ENCODE measurements at places on chromosomes 3 and 15.

DNA sequence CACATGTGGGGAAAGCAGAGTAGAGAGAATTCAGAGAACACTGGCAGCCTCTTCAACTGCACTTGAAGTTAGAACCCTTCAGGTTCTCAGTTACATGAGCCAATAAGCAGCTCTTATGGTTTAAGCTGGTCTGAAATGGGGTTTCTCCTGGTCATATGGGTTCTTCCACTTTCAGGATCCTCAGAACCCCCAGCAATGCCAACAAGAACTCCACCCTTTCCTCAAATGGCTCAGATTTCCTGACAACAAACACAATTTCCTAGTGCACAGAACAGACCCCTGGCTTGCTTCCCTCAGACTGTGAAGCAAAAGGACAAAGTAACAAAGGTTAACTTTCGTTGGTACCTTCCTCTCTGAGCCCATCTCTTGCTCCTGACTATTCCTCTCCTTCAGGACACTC is 23.9 kb upstream of the FRMD4B start:
- DNase-seq = no peak

GRCh38 chr15:48536681-48537091 is 108.8 kb downstream of the FBN1 start:
- no peak for DNase-seq

DNA sequence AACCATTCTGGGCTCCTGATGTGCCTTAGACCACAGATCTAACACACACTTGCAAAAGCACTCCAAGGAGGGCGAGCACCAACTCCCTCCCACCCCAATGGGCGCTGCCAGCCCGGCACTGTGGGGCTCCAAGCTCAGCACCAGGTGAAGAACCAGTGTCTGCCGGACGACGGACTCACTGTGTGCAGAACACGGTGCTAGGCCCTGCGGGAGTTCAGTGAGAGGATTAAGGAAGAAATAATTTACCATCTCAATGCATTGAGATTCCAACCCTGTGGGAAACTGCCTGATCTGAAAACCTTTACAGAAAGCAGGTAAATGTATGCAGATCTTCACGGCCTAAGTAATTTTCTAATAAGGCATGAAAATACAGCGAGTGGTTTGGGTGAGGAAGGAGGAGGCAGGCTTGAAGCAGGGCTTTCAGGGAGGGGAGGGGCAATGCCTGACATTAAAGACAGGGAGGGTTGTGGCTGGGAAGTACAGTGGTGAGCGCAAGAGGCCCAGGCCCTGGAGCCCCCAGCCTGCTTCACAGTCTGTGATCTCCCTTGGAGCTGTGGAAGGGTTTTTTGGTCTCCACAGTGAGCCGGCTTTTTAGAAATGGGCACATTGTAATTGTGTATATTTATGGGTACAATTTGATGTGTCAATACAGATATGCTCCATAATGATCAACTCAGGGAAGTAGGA is 35.6 kb upstream of the CHRNB4 start:
- DNase-seq = no peak

GRCh38 chr15:48602358-48603122 is 43.0 kb downstream of the FBN1 start:
- peak; percentile 61 for DNase-seq

DNA sequence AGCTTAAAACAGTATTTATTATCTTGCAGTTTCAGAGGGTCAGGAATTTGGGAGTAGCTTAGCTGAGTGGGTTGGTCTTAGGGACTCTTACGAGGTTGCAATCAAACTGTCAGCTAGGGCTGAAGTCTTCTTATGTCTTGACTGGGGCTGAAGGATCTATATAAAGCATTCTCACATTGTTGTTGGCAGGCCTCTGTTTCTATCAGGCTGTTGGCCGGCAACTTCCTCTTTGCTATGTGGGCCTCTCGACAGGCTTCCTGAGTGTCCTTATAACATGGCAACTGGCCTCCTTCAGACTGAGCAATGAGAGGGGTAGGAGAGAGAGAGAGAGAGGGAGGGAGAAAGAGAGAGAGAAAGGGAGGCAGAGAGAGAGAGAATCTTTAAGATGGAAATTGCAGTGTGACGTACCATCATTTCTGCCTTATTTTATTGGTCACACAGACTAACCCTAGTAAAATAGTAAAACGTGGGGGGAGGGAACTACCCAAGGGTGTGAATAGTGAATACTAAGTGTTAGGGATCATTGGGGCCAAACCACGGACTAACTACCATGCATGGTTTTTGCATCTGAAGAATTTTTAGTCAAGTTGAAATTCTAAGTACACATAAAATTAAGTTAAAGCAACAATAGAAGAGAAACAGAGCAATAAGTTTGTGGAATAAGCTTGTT is 16.1 kb downstream of the FGF7 start:
- no peak for DNase-seq

DNA sequence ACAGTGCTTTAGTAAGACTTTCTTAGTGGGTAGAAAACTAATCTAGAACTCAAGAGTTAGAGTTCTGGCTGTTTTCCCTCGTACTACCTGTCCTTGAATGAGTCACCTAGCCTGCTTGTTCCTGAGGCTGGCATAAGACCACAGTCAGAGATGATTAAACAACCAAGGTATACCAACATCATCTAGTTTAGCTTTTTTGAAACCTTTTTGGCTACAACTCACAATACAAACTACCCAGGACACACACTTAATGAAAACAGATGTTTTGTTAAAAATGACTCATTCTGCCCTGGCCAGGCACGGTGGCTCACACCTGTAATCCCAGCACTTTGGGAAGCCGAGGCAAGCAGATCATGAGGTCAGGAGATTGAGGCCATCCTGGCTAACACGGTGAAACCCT is 4.6 kb downstream of the MCCC1 start:
- no peak for DNase-seq

All from GM04503 (cell line).